ENCODE measurements at places on chromosomes 11 and 22.

DNA sequence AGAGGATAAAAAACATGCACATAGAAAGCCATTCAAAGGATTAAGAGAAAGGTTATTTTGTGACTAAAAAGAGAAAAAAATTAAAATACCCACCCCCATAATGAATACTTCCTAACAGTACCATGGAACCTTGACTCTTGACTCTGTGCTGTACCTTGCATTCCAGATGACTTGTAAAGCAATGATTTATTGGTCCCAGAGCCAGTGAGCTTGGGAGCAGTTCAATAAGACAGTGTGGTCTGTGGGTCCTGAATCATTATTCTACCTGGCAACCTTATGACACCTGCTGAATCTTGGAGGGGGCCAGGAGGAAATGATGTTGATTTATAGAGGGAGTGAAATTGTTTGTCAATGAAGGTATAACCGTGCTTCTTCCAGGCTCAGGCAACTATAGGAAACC, 34.2 kb upstream of the PAX6 start:
- no peak for DNase-seq

DNA sequence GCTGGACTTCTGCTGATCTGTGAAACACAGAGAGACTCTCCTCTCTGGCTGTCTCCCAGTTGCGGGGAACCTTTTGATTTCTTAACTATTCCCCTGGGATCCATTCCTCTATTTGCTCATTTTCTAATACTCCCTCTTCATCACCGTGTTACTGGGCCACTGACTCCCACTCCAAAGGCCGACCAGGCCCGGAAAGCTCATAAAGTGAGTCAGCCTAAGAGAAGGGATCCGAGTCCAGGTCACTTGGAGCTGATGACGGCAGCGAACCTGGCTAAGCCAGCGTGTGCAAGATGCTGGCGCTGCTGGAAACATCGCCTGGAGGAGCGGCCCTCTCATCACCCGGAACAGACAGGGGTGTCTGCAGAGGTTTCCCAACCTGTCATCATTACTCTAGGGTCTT, 112.8 kb downstream of the FBXO7 start:
- no peak for DNase-seq

DNA sequence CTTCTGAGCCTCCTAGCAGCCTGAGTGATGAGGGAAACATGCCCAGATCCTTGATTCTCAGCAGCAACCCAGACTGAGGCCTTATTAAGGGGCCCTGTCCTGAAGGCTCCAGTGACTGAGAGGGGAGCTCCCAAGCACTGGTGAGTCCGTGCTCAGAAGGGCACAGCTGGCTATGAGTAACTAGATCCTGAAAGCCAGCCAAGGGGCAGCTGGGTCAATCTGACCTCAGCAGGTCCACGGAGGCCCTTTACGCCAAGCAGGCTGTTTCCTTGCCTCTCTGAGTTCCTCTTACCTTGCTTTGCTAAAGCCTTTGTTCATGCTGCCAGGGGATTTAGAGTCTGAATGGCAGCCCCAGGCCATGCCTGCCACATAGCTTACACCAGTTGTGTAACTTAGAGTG, 19.3 kb upstream of the MIEF1 start:
- no peak for DNase-seq

DNA sequence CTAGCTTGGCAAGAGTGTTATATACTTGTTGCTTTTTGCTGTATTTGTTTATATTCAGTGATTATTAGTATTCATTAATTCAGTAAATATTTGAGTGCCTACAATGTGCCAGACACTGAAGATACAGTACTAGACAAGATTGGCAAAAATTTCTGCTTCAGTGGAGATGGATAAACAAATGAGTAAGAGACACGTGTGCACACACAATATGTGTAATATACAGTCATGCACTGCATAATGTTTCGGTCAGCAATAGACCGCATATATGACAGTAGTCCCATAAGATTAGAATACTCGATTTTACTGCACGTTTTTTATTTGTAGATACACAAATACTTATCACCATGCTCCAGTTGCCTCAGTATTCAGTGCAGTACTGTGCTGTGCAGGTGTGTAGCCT, 104.9 kb upstream of the GAL start:
- no peak for DNase-seq

GRCh38 chr11:114326151-114326550, 30.0 kb downstream of the NNMT start:
- no peak for DNase-seq

GRCh38 chr22:39110631-39111561, 13.9 kb downstream of the APOBEC3H start:
- no peak for DNase-seq

DNA sequence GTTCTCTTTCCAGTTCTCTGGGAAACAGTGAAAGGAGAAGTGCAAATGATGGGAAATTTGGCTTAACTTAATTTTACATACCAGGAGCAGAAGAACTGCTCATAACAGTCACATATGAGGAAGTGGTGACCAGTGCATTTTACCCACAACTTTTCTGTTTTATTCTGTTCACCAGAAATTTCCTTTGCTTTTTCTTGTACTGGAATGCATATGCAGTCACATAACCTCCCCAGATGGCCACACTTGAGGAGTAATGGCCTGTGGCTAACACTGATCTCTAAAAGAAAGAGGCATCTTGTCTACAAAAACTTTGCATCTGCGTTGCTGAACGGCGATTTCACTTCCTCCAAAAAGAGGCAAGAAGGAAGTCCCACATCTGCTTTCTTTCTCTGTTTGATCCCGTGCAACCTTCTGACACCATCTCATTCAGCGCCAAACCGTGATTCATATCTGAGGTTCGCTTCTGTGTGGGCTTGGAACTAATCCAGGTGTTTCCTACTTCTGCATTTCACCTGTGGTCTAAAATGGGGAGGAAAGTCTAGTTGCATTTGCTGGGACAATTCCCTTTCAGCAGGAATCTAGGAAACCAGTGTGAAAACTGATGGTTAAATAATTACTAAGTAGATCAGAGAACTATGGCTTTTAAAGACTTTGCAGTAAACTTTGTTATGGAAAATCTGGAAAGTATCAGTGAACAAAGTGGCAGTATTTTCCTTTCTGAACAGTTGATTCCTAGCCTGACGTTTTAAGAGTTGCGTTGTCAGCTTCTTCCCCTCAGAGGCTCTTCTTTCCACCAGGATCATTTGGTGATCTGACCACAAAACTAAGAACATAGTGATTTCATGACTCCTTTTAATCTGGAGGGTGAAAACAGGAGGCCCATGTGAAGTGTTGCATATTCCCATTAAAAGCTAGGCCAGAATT, 4.2 kb upstream of the MPEG1 start:
- DNase-seq, result peak; percentile 65

DNA sequence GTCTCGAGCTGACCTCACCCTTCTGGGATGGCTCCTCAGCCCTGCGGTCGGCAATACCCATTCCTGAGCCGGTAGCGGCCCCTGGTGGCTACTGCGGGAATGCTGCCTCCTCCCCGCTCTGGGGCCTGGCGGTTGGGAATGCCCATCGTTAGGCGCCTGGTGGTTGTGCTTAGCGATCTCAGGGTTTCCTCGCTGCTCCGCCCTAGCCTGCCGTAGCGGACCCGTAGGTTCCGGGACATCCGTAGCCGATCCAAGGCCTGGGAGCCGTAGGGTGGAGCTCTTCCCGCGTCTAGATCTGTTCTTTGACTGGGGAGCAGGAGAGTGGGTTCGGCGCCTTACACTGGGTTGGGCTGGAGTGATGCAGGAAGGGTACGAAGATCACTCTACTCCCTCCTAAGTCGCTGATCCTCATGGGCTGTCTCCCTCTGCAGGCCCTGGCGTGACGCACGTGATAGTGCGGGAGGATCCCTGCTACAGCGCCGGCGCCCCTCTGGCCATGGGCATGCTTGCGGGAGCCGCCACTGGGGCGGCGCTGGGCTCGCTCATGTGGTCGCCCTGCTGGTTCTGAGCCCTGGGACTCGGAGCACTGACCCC, 14.8 kb downstream of the PLEKHB1 start:
- DNase-seq, result peak; percentile 93

- no peak for DNase-seq
These were observed 131.4 kb upstream of the C11orf58 start for GRCh38 chr11:16606784-16607674.

DNA sequence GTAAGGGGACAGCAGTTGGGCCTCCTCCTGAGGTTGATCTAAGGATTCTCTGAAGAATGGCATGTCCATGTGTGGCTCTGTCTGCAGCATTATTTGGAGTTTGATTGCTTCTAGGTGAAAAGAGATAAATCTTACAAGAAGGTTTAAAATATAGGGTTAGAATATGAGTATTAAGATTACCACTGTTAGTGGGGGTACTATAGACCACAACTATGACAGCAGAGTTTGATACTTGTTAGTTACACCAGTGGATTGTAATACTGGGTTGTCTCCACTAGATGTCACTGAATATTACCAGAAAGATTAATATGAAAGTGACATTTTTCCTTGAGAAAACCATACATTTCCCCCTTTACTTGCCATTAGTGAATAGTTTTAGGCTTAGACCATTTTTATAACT, 47.9 kb downstream of the ZNF280B start:
- DNase-seq, result peak; percentile 24

GRCh38 chr11:111969344-111969743, 32.2 kb downstream of the DIXDC1 start:
- DNase-seq, result no peak

GRCh38 chr11:66542362-66542761, 3.5 kb downstream of the ZDHHC24 start:
- no peak for DNase-seq

DNA sequence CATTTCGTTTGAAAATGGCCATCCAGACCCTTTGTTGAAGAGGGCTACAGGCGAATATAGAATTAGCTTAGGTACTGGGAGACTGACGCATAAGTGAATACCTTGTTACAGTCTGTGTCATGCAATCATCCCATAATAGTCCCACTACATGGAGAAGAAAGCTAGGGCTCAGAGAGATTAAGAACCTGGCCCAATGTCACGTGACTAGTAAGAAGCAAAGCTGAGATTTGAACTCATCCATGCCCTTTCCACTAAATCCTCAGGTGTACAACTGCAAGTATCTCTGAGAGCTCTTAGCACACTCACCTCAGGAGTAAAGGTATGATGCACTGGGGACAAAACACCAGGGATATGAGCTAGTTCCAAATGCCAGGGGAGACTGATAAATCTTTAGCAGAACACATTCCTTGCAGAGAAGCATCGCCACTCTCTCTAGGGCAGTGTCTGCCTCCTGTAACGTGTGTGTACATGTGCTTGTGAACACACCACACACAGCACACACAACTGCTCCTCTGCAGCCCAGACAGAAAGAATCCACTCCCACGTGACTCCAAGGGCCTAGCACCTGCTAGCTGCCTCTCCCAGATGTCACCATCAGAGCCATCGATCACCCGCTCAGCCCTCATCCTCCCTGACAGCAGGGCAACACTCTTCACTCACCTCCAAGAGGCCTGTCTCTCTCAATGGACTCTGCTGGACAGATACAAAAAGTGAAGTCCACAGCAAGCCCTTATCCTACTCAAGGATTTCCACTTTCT, 402.8 kb downstream of the NXPE2 start:
- DNase-seq, result no peak

DNA sequence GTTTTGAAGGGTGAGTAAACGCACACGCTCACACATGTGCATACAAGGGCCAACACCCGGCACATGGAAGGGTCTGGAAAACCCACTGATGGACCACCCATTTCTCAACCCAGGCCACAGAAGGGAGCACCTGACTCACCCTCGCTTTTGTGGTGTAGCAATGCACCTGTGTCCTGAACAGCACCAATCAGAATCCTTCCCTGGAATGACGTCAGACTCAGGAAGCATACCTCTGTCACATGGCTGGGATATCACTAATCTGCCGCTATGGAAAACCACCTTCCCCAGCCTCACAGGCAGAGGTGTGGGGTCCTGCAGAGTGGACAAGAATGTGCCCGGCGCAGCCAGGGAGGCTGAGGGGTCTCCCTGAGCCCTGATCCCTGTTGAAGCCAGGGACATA, 9.0 kb upstream of the OSM start:
- no peak for DNase-seq

DNA sequence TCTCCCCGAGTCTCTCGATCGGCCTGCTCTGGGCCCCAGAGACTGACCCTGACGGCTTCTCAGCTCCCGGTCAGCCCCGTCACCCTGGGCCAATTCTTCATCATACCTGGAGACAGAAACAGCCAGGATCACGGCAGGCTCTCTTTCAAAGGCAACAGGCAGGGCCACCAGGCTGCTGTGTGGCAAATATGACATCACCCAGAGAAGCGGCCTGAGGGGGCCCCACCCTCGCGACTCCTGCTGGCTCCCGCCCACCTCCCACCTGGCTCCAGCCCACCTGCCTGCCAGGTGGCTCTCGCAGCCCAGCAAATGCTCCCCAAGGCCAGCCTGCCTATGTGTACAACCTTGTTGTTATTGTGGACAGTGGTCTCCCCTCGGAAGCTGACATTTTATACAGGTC, 24.9 kb upstream of the PACSIN2 start:
- no peak for DNase-seq

DNA sequence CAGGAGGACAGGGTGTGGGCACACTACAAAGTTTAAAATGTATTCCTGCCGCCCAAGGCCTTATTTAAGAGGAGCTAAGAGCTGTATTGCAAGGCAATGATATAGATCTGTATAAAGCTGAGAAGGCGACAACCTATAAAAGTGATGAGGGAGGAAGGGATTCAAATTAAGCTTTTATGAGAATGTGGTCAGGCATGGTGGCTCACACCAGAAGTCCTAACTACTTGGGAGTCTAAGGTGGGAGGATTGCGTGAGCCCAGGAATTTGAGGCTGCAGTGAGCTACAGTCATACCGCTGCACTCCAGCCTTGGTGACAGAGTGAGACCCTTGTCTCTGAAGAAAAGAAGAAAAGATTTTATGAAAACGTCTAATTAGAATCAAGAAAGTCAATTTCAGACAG, 9.7 kb upstream of the GLB1L3 start:
- DNase-seq, result no peak

GRCh38 chr11:73141309-73142127, 600 bp downstream of the FCHSD2 start:
- DNase-seq, result peak; percentile 81

DNA sequence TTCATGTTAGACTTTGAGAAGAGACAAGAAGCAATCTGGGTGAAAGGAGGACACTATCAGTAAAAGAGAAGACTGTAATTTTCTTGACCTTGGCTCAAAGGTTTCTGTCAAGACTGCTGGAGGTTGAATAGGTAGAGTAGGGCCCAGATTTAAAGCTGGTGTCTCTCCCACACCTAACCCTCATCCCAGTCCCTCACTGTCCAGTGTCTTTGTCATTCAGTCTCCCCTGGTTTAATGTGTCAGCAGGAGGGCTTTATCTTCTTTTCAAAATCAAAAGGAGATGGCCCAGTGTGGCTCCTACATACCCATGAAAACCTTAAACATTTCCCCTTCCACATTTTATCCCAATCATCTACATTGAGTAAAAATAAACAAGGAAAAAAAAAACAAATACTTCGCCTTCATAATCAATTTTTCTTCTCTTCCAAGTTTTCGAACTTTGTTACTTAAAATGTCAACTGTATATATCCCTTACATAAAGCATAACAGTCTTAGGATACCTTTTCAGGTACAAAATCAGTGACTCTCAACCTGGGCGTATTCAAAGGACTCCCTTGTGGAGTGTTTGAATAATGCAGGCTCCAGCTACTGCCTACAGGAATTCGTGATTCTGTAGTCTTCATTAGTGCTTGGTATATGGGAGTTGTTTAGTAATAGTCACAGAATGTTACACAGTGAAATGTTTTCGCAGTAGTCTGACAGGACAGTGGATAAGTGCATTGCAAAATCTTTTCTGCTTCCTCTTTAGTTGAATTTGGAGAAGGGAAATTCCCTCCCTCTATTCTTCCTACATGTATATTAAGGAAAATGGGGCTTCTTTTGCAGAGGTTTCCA, 87.2 kb downstream of the FAT3 start:
- no peak for DNase-seq

- DNase-seq, result no peak
These were observed 465.0 kb downstream of the GUCY1A2 start for GRCh38 chr11:106553304-106553703.

GRCh38 chr11:62418733-62419132, at the start of gene SCGB1A1:
SCGB1A1 (plus strand) TSS chr11:62419033; CDS start chr11:62419096, 63 bp downstream.
- no peak for DNase-seq
